ENCODE measurements at places on chromosomes 16 and 17. TPM values are rescaled to one million over a fixed set of nuclear protein-coding genes. Genes with fewer than 3 reads are reported as not detected.

PDILT gene
- not detected for total RNA-seq

DNA sequence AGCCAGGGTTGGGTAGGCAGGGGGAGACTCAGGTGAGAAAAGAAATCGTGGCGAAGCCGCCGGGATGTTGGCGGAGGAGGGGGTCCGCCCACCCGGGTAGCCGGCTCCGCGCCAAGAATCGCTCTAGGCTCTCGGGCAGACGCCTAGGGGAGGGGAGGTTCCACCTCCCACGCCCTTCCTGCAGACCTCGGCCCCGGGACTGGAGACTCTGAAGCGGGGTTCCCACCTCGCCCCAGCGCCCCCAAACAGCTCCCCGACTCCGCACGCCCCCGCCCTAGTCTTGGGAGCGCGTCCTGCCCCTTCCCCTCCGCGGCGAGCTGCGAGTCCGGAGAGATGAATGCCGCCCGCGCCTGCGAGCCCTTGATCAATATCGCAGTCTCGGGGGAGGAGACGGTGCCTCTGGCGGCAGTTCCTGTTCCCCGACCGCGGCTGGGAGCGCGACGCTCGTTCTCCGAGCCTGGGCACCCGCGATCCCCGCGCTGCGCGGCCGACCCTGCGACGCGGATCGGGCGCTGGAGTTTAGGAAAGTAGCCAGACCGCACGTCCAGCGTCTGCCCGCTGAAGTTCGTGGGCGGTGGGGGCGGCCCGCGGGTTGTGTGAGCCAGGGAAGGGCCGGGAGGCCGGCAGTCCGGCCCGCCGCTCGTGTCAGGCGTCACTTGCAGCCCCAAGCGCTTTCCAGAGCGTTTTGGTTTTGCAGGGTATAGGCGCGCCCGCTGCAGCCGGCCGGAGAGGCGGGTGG lies 790 bp downstream of the CRHR1 start:
- peak; percentile 67 for DNase-seq

DNA sequence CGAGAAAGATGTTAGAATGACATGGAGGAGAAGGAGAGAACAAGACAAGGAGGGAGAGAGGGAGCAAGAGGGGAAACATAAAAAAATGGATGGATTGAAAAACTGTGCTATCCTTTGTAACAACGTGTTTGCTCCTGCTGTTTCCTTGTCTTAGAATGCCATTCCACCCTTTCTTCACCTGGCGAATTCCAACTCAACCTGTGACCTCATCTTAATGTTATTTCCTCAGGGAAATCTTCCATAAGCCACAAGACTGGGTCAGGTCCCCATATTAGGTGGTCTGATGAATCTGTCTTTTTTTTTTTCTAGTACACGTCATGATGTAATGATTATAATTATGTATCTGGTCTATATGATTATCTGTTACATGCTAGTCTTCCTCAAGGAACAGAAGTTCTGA lies 195.0 kb upstream of the MAF start:
- no peak for DNase-seq

- DNase-seq: no peak
Measured at GRCh38 chr17:50625032-50625871, 9.4 kb upstream of the ABCC3 start.

Data from Calu3 (cell line).